ENCODE measurements at places on chromosomes 6 and 20.

DNA sequence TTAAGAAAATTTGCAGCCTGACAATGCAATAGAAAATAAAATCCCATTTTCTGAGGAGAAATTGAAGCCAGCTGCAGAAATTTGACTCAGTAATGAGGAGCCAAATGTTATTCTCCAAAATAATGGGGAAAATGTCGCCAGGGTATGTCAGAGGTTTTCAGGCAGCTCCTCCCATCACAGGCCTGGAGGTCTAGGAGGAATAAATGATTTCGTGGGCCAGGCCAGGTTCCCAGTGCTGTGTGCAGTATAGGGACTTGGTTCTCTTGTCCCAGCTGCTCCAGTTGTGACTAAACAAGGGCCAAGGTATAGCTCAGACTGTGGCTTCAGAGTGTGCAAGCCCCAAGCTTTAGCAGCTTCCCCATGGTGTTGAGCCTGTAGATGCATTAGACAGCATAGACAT, 1240.8 kb upstream of the ADGRB3 start:
- DNase-seq: no peak

DNA sequence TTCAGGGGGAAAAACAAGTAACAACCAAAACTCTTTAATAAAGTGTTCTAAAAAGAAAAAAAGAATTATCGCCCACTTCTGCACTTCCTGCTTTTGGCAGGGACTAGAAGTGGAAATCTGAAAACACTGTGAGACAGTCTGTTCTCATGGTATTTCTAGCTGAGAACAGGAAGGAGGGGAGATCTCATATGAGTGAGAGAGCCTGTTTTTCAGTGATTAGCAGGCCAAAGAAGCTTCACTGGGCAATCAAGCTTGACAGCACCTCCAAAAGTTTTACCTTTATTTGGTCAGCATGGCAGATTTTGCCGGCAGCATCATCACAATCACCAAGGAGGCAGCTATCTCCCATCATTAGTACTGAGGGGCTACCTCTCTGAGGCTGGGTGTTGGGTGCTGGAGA, 79.5 kb upstream of the ATXN1 start:
- no peak for DNase-seq

GRCh38 chr6:40794586-40794985, 207.4 kb upstream of the LRFN2 start:
- no peak for DNase-seq

DNA sequence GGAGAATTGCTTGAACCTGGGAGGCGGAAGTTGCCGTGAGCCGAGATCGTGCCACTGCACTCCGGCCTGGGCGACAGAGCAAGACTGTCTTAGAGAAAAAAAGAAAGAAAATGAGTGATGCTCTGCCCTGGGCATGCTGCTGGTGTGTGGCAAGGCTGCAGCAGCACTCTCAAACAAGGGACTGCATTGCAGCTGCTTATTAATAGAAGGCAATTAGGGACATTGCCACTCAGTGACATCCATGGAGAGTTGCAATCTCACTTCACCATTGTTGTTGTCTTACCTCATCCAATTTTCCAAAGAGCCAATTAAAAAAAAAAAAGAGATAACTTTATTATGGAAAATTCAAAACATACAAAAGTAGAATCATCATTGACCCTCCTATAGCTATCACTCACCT, 131.1 kb downstream of the LRRC1 start:
- no peak for DNase-seq

DNA sequence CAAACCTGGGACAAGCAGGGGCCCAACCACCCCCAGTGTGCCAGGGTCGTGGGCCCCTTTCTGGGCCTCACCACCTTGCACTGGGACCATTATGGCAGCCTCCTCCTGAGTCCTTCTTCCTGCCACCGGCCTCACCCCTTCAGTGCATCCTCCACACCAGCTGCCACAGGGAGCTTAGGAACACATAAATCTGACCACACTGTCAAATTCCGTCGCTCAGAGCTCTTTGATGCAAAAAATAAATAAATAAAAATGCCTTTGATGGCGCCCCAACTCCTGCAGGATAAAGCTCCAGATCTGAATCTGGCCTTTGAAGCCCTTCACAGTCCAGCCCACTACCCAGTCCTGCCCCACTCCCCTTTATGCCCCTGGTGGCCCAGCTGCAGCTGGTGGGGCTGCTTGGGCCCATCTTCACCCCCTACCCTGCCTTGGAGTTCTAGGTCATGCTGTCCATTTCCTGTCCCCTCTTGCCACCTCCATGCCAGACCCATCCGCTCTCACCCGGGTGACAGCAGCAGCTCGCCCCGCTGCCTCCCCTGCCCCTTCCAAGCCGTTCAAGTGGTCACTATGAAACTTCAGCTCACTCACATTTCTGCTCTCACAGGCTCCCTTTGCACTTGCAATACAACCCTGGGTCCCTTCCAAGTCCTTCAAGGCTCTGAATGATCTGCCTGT, 16.0 kb downstream of the MYH7B start:
- DNase-seq: peak; percentile 65

GRCh38 chr6:90701146-90701781, 114.4 kb upstream of the MAP3K7 start:
- no peak for DNase-seq

- DNase-seq: no peak
Measured at GRCh38 chr6:169208011-169208410, 45.6 kb downstream of the THBS2 start.

DNA sequence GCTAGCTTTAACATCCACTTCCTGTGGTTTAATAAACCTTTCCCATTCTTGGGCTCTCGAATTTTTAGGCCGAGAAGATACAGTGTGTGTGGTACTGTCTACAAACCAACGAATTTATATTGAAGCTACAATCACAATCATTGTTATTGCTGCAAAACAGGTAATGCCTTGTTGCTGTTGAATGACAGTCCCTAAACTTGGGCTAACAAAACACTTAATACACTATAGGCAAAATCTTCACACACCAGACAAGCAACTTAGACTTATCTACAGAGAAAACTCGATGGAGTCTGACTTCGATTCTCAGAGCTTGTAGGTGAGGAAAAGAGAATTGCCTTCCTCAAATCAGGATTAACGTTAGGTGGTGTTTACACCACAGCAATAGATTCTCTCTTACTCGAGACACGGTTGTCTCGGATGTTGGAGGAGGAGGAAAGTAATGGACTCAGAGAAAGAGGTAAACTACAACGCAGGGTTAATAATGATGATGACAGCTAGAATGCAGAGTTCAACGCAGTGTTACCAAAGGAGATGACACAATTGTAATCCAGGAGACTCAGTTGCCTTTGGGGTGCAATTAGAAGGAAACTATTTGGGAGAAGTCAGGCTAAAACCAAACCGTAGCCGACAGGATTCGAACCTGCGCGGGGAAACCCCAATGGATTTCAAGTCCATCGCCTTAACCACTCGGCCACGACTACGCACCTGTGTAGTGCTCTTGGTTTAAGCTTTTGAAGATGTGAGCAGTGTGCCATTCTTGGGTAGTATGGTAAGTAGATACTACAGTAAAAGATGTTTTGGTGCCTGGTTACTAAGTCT, 32.5 kb upstream of the ZNF184 start:
- no peak for DNase-seq

- no peak for DNase-seq
Measured at GRCh38 chr6:123616942-123617341, 19.8 kb downstream of the TRDN start.

GRCh38 chr6:37822851-37823682, 3.5 kb downstream of the ZFAND3 start:
- DNase-seq: no peak

DNA sequence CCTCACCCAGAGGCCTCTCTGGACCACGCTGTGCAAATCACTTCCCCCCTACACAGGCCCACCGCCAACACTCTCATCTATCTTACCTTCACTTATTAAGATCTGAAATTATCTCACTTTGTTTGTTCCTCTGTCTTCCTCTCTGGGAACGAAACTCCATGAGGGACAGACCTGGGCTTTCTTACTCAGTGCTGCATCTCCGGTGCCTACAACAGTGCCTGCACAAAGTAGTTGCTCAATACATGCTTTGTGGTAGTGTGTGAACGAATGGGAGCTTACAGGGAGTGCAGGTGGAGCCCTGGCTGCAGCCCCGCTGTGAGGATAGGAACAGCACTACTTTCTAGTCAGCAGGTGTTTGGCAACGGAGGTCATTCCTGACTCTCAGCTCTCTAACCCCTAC, 5.3 kb downstream of the CASS4 start:
- no peak for DNase-seq

DNA sequence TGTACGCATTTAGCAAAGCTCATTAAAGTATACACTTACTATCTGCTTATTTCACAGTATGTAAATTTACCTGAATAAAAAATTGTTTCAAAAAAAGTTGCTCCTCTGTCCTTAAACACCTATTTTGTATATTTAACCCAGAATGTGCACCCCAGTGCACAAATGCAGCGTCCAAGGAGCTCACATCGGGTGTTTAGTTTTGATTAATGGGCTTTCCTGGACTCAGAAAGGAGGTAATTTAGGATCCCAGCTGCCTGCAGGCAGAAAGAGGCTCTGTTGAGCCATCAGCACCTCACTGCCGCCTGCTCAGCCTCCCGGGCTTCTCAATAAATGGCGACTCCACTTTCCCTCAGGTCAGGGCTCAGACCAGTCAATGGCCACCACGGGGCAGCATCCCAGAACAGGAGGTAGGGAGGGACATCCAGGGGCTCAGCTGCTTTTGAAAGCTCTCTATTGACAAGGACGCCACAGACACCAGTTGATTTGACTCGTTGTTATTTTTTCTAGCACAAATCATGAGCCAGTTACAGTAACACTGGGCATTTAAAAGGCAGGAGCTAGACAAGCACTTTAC, 70.2 kb upstream of the TBC1D7 start:
- no peak for DNase-seq

GRCh38 chr20:32966881-32967781, 37.1 kb downstream of the SUN5 start:
- peak; percentile 75 for DNase-seq

DNA sequence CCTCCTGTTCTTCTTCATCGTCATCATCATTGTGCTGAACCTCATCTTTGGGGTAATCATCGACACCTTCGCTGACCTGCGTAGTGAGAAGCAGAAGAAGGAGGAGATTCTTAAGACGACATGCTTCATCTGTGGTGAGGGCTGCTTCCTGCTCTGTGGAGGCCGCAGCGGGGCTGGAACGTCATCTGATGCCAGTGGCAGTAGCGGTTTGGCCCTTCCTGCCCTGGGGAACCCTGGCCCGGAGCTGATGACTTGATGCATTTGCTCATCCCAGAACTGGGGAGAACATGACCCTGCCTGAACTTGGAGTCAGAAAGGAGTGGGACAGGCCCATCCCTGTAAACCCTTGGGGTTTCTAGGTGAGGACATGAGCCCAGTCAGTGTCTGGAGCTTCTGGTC, 18.7 kb downstream of the UQCC2 start:
- peak; percentile 57 for DNase-seq

DNA sequence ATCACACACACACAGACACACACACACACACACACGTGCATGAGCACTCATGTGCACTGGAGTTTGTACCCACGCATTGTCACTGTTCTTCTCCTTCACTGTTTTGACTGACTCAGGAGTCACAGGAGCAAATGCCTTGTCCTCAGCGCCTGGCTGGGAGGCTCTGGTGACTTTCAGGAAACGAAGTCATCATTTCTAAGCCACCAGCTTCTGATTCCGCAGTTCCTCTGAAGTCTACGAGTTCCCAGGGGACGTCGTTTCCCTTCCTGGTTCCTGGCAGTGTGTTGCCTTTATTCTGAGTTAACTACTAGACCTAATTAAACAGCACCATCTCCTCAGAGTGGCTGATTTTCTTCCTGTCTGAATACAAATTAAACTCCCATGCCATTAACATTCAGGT, 82.2 kb upstream of the PMEPA1 start:
- DNase-seq: peak; percentile 55

GRCh38 chr6:153038378-153039057, 36.0 kb upstream of the MTRF1L start:
- DNase-seq: no peak

DNA sequence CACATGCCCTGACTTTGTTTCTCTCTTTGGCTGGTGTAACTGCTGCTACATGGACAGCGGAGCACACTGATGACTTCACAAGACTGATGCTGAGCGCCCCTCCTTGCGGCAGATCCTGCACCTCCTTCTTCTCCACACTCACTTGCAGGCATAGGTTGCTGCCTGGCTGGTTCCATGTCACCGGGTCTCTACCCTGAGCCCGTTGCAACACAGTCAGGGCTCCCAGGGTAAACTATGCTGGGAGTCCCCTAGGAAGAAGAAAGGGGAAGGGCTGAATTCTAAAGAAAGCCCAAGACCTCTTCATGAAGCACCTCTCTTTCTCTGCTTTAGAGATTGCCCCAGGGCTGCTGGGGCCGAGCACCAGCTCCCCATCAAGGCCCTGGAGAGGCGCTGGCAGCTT, 83.3 kb upstream of the DUSP22 start:
- DNase-seq: no peak

DNA sequence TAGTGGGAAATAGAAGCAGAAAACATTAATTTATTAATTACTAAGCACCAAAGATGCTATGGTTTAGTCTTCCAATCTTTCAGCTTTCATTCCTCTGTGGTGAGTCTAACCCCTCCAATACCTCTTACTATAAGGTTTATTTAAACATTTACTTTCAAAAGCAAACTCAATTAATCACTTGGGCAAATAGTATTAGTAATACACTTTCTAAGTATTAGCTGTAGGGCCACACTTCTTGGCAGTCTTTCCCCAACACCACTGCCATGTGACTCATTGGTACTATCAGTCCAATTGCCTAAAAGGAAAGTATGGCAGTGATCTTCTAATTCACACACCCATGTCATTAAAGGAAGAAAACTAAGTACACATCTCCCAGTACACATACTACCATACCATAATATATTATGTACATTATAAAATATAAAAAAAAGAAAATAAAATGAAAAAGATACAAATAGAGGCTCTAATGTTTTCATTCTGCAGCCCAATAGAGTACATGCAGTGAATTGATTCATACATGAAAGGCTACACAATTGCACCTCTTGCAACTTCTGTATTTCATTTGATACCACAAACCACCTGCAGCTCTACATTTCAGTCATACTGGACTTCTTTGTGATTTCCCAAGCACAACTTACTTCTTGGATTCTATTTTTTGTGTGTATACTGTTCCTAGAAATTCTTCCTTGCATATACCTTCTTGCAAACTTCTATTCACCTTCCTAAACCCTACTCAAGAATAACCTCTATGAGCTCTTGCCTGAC, 218.6 kb downstream of the PKHD1 start:
- no peak for DNase-seq

GRCh38 chr6:144434308-144434990, 149.3 kb downstream of the UTRN start:
- DNase-seq: no peak

GRCh38 chr20:23671479-23671878, 17.4 kb downstream of the CST4 start:
- DNase-seq: no peak

DNA sequence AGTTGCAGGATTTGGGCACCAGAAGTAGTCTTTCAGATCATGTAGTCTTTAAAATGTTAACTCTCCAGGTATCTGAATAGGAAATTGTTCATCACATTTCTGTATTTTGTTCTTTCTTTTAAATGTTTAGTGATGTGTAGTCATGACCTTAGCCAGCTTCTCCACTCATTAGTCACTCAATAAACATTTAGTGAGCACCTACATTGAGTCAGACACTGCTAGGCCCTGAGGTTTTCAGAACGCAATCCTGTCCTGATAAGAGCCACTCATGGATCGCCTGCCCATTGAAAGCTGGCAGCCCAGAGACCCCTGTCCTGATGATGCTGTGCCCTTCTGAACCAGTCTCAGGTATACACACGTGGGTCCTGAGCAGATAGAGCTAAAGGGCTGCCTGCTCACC, 163.4 kb upstream of the HEY2 start:
- DNase-seq: no peak

All from RWPE2 (cell line).